Left renal pelvis (tissue), 4 donors: ENCODE measurements at places on chromosomes 7 and 10. TPM values are rescaled to one million over a fixed set of nuclear protein-coding genes. Genes with fewer than 3 reads are reported as not detected.

The TRIL gene
- 53.3 TPM for polyA plus RNA-seq

The DNAAF5 gene
- 23.6 TPM for polyA plus RNA-seq

The MGMT gene
- polyA plus RNA-seq: 16.4 TPM

The PRLHR gene
- polyA plus RNA-seq: not detected

The TRIM74 gene
- 3.0 TPM for polyA plus RNA-seq

The CLRN3 gene
- polyA plus RNA-seq: 14.4 TPM

The CRYGN gene
- polyA plus RNA-seq: 4.0 TPM

The SPACDR gene
- 0.59 TPM for polyA plus RNA-seq

The LIPM gene
- not detected for polyA plus RNA-seq

The ARMC10 gene
- polyA plus RNA-seq: 59.1 TPM

The GIMAP5 gene
- 7.0 TPM for polyA plus RNA-seq

The ZNF746 gene
- 11.8 TPM for polyA plus RNA-seq

The SORCS1 gene
- polyA plus RNA-seq: 19.8 TPM

DNA sequence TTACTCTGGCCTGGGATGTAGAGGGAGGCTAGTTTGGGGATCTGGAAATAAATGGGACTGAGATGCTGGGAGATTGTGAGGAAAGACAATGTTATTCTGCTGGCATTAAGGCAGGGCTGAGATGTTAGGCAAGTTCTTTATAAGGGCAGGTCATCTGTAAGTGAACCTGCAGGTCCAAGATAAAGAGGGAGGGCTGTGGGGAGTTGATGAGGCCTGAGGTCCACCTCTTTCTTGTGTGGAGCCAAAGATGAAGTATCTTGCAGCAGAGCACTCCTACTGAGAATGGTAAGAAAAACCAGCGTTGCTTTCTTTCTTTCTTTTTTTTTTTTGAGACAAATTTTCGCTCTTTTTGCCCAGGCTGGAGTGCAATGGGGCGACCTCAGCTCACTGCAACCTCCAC is 19.1 kb downstream of the CYCS start:
- DNase-seq: no peak

DNA sequence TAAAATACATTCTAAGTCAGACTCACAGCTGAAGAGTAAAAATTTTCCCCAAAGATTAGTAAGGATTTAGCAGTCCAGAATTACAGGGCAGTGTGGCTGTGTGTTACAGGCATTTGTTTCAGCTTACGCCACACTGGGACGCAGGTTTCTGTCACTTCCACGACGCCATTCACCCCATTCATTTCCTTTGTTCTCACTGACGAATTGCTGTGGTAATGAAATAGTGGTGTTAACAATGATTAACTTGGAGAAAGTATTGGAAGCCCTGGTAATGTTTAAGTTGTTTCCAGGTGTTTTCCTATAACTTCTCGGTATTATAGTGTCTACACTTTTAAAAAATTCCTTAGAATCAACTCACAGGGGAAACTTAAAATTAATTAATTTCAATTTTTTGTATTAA is 370.9 kb downstream of the SH2D4B start:
- DNase-seq: no peak

- DNase-seq: no peak
These were observed 78.6 kb upstream of the IFRD1 start for GRCh38 chr7:112371701-112372100.

DNA sequence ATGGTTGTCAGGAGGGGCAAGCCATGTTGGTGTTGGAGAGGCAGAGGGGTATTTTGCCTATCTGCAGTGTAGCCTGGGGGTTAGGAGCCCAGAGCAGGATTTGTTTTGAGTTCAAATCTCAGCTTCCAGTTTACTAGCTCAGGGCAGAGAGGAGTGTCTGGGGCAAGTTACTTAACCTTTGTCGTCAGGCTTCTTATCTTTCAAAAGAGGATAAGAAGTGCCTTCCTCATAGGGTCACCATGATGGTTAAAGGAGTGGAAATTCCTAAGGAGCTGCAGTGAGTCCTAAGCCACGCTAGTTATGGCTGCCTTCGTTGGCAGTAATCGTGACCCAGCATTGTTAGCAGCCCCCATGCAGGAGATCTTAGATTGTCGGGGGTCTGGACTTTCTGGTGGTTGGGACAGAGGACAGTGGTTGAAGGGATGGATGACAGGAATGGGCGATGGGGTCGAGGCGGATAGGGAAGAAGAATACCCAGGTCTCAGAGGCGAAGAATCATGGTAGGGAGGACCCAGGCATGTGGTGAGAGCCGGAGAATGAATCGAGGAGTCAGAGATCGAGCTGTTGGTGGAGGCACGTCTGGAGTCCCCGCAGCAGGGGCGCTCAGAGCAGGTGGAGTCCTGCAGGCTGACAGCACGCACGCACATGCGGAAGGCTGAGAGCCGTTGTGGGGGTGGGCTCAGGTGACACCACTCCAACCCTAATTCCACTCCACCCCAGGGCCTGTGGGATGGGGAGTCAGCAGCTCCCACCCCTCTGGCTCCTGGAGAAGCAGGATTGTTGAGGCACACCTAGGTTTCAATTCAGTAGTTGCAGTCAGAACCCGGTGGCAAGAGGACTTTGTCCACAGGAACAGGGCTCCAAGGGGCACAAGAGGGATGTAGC is 11.6 kb downstream of the ADCK2 start:
- DNase-seq: no peak

- no peak for DNase-seq
These were observed 26.4 kb upstream of the ANKRD1 start for GRCh38 chr10:90947030-90947960.

- DNase-seq: no peak
These were observed 225.1 kb upstream of the GRB10 start for GRCh38 chr7:51007551-51008505.

DNA sequence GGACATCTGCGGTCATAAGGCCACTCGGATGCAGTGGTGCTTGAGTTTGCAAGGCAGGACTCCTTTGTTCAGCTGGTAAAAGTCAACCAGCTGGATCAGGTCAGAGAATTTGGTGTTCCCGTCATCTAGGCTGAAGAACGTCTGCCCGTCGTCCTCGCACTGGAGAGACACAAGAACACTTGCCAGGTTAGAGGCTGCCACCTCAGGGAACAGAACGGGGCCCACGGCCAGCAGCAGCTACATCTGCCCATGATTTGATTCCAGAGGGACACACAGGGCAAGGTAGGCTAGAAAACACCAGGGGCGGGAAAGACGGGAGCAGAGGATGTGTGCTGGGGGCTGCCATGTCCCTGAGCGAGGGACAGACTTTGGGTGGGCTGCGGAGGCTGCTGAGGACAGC is 27.7 kb upstream of the DDC start:
- DNase-seq: no peak

DNA sequence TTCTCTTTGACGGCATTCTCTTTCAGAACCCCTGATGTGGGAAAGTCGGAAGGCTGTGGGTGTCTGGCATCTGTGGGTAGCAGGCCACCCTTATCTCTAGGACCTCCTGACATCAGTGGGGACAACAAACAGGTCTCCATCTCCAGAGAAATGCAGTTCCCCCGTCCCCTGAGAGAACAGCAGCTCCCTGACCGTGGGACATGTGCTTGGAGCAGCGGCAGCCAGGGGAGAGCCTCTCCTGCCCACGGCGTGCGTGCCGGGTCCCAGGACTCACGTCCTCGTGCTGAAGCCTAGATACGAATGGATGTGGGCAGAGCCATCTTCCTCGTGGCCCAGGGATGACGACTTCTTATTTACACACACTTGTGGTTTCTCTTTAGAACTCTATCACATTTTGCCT is 133.0 kb downstream of the FGFR2 start:
- no peak for DNase-seq

- no peak for DNase-seq
These were observed 65.8 kb downstream of the INHBA start for GRCh38 chr7:41637049-41637448.

DNA sequence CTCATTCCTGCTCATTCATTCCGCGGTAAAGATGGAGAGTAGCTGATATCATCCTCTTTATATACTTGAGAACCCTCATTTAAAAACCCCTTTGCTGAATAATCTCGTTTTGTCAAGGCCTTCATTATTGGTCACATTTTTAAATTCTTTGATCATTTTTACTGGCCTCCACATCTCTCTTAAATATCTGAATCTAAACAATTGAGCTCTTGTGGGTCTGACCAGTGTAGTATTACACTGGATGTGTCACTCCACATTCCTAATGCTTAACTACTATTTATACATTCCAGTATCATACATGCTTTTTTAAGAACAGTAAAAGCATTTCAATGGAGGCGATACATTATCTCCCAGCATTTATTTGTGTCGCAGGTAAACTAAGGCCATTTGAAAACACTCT is 12.6 kb upstream of the PRPS1L1 start:
- no peak for DNase-seq

DNA sequence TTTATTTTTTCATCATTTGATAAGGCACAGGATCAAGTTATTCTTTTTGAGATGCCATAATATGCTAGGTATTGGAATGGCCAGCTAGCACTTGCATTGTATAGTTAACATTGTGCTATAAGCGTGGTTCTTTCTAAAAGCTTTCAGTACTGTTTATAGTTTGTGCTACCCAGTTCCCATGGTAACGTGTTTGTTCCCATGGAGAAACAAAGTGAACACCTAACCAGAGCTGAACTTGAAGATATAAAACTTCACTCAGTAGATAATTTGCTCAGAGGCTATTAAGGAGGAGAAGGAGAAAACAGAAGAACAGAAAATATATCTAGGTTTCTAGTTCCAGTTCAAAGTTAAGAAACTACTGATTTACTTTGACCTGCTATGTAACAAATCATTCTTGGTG is 23.6 kb upstream of the ITGB8 start:
- DNase-seq: peak; percentile 46

- DNase-seq: no peak
These were observed 561.7 kb downstream of the PTPRN2 start for GRCh38 chr7:158025686-158026600.

GRCh38 chr7:104894726-104895521 is 119.1 kb upstream of the KMT2E start:
- DNase-seq: no peak

DNA sequence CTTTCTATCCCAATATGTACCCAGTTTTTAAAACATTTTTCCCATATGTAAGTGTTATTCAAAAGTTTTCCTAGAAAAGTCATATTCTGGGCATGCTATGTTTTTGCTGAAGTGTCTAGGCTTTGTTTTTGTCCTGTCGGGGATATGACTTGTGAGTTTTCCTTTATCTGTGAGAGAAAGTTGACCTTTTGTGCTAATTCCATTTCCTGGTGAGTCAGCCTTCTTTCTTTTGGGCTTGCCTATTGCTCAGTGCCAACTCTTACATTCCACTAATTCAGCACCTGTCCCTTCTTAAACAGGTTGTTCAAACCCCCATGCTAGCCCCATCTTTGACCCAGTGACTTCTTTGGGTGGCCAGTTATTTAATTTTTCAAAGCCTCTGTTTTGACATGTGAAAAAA is 146.2 kb downstream of the AHR start:
- DNase-seq: no peak

GRCh38 chr7:123665896-123666295 is 10.2 kb downstream of the LMOD2 start:
- DNase-seq: no peak

DNA sequence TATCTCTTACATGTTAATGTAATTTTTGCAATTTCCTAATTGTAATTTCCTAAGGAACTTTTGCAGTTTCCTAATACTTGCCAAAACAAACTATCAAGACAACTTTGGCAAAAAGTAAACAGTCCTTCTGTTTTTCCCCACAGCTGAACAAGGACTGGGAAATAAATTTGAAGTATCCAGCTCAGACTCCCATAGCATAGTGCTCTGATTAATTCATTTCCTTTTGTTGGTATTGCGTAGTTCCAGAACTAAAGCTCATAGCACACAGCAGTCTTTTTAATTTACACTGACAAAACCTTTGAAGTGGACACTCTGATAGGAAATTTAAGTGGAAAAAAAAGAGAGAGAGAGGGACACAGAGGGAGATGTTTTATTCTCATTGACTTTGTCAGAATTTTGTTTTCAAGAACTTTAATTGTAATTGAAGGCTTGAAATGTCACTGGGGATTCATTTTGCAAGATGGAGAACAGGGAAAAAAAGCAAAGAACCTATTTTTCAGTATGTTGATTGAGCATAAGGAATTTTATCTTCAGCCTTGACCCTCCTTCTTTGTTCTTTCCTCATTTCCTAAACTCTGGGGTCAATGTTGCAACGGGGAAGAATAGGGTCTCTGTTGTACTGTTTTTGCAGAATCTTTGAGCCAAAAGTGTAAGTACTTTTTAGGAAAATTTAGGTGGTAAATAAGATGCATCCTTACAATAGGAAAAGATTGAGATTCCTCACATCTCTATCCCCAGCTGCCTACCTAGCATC is 232.2 kb upstream of the NPSR1 start:
- no peak for DNase-seq

DNA sequence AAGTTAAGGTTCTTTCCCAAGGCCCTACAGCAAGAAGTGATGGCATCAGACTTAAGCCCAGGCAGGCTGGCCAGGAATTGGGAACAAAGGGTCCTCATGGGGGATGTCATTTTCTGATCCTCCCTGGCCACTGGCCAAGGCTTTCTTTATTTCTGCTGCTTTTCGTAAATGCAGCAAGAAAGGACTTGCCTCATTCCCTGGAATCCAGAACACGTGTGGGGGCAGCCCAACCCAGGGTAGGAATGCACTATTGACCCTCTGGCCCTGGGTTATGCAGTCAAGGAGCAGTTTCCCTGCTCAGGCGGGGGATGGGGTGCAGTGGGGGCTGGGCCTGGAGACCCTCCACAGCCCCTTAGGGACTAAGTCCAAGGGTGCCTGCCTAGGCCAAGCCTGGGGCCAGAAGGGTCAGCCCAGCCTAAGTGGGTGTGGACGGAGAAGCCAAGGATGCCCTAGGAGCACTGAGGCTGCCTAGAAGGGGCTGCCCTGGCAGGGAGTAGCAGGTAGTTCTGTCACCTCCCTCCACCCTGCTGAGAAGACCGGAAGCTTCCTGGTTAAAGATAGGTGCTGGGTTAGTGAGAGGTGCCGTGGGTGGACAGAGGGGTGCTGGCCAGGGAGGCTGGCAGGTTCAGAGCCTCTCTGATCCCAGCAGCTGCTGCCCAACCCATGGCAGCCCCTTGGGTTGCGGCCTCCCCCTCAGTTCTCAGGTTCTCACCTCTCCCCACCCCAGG is 179.2 kb downstream of the SH3PXD2A start:
- no peak for DNase-seq

DNA sequence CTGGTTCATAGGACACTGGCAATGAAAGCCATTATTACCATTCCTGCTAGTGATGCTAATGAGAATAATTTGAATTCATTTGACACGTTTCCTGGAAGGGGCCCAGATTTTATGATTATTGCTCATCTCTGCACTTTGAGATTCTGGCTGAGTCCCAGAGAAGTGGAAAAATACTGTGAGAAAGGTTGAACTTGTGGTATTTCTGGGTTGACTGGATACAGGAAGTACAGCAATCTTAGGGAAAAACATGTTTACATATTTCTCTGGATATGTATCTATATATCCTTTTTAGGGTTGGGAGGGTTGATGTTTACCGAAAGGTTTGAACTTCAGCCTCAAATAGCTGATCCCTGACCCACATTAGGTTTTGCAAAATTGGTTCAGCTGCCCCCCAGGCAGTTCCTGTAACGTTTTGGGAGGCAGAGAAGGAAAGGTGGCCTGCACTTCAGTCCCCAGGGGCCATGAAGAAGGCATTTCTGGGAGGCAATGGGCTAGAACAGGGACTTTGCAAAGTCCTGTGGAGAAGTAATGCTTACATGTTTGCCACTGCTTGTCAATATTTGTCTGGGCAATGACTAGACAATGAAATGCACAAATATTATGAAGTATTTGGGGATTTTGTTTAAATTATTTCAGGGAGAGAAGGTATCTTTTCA is 253.7 kb upstream of the PITRM1 start:
- no peak for DNase-seq
